ENCODE measurements at places on chromosomes 5 and 9. TPM values are rescaled to one million over a fixed set of nuclear protein-coding genes. Genes with fewer than 3 reads are reported as not detected.

Gene TMEM252
- total RNA-seq, result not detected

Gene RASEF
- 3.4 TPM for total RNA-seq

Gene NFIB
- total RNA-seq, result 204 TPM

Gene PHF24
- 0.26 TPM for total RNA-seq

Gene GPR151
- not detected for total RNA-seq

Gene EPB41L4A
- 13.9 TPM for total RNA-seq

Gene NUTM2F
- 0.24 TPM for total RNA-seq

Gene GABRP
- 23.1 TPM for total RNA-seq

Gene SLCO6A1
- total RNA-seq, result not detected

Gene CYSRT1
- 43.6 TPM for total RNA-seq

Gene IFNA13
- total RNA-seq, result not detected

Gene ADRB2
- 109 TPM for total RNA-seq

Gene ANKRD18A
- total RNA-seq, result 3.1 TPM

Gene LRRTM2
- total RNA-seq, result 0.08 TPM

Gene OMD
- 5.2 TPM for total RNA-seq

Gene NR2F1
- 3.1 TPM for total RNA-seq

Gene AQP7
- 8.2 TPM for total RNA-seq

Gene ADAMTS19
- not detected for total RNA-seq
